Hypothalamus (tissue), 51 donors: ENCODE measurements at places on chromosomes 11 and 22.

DNA sequence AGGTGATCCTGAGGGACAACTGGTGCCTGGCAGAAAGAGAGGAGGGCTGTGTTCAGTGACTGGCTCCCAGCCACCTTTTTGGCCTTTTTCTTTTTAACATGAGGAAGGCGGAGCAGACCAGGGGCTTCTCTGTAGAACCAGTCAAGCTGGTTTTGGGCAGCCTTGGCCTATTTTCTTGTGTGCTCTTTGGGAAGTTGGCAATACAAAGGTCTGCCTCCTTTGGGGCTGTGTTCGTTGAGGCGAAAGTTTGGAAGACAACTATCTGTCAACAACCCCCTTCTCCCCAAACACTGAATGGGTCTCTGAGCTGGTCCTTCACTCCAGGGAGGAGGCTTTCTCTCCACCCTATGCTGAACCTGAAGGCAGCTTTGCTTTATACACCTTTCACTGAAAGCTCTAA lies 8.5 kb downstream of the MARK2 start:
- DNase-seq: no peak

- DNase-seq: no peak
These were observed 12.2 kb downstream of the CSF2RB start for GRCh38 chr22:36925388-36926290.

DNA sequence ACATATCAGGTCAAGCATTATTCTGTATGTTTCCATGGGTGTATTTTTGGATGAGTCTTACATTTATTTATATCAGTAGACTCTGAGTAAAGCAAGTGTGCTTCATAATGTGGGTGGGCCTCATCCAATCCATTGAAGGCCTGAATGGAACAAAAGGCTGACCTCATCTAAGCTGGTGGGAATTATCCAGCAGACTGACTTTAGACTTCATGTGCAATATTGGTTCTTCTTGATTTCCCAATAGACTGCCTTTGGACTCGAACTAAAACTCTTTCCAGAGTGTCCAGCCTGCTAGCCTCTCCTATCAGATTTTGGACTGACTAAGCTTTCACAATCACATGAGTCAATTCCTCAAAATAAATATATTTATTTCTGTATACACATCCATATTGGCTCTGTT lies 116.2 kb downstream of the KIF18A start:
- DNase-seq: no peak

DNA sequence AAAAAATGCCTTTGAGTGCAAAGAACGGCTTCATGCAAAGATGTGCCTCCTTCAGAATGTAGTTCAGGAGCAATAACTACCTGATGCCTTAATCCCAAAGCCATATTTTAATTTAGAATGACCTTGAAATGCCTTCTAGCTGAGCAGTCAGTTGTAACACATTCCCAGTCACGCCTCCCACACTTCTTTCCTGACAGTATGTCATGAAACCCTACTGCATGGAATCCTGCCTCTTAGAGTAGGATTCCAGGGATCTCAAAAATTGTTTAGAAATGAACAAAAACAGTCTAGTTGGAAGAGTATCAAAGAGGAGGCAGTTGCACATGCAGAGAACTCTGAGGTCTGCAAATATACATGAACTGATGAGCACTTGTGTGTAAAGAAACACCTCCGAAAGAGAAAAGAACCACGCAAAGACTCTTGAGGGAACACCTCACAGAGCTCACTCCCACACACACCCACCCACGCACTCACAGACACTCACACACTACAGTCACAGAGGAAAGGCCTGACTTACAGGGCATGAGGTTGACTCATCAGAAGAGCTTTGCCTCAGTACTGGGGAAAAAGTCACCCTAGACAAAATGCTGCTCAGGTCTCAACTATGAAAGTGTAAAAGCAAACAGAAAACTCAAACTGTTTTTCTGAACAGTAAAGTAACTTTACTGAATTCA lies 77.4 kb downstream of the GGTLC2 start:
- no peak for DNase-seq

DNA sequence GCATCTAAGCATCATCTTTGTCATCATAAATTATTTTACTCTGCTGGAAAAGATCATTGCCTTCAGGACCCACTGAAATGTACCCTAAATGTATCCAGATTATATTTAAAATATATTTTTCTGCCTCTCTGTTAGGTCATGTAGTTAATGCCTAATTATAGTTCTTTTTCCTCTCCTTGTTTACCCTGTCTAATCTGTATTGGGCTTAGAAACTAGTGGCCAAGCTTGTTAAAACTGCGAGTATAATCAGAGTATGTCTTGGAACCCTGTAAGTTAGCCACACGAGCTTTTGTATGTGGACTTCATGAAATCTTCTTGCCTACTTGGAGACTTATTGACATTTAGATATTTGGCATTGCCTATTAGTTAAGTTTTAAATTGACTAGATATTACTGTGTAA lies 55.6 kb downstream of the ARFGAP2 start:
- DNase-seq: no peak

GRCh38 chr11:1028291-1028540 lies 8.3 kb downstream of the MUC6 start:
- no peak for DNase-seq

DNA sequence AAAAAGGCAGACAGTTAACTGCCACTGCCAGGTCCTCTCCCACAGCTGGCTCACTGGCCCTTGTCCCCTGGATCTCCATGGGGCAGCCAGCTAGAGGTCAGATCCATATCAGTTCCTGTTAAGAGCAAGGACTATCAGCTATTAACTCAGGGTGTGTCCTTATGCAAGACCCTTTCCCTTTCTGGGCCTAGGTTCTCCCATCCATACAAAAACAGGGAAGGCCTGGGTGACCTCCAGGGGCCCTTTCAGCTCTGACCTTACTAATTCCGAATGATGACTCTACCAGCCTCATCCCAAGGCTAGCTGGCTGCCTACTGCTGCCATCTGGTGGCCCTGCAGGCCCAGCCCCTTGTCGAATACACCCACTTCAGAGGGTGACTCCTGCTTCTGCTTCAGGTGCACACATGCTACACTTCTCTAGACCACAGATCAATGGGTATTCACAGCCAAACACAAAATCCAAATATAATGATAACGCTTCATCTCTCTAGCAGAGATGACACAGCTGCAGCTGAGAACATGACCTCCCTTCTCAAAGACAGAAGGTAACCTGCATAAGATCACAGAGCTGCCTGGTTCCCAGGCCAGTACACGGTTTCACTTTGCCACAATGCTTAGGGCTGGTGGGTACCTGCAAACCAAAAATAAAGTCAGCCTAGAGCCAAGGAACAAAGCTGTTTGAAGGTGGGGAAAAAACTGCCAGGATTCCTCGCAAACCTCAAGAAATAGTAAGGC lies 34.1 kb downstream of the SERGEF start:
- DNase-seq: peak; percentile 45

DNA sequence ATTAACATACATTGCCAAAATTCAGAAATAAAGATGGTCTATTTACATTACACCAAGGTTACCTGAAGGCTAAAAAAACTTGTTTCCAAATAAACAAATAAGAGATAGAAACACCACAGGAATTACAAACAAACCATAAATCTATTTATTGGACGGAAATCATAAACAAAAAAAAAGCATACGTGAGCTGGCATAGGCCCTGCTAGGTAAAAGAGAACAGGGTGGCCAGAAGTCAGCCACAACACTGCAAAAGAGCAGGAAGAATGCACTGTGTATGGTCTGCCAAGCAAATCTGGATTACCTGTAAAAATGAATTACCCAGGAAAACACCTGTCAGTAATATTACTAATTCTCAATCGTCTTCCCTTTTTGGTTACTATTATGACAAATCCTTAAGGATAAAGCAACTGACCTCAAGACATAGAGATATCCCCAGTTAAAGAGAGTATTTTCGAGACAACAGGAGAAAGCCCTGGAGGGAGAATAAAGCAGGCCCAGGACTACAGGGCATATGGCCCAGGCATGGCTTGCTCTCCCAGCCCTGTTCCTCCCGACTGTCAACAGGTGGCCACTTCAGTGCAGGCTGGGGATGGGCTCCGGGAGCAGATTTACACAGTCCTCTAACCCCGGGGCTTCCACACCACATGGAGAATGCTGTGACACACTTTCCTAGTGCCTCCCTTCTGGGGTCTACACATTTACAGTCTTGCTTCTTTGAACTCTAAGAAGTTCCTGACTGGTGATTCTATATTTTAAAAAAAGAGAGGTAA lies 18.0 kb downstream of the PPP2R1B start:
- DNase-seq: no peak

DNA sequence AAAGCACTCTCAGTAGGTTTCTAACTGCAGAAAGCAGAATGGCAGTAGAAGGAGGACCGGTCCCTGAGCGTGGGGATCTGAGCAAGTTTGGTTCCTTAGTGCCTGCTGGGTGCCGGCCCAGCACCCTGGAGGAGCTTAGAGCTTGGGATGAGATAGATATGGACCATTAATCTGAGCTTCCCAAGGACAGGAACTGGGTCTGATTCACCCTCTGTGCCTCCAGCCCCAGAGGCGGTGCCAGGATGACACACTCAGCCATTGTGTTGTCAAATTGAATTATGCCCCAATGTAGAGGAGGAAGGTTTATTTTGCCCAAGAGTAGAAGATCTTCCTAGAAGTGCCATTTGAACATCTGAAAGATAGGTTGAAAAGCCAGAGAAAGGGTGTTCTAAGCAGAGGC lies 4.3 kb downstream of the ZC3H7B start:
- no peak for DNase-seq

DNA sequence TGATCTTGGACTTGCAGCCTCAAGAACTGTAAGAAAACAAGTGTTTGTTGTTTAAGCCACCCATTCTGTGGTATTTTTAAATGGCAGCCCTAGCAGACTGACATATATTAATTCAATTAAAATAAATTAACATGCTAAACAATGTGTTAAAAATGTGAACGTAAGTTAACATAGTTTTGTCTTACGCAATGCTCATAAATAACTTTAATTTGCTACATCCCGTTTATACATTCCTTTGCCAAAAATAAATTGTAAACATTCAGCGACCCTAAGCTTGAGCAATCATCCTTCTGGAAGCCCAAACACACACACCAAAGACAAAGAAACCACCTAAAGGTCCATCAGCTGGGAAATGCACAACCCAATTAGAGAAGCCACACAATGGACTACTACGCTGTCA lies 70.4 kb downstream of the CELSR1 start:
- no peak for DNase-seq

GRCh38 chr11:13761716-13762115 lies 93.2 kb downstream of the FAR1 start:
- DNase-seq: no peak

DNA sequence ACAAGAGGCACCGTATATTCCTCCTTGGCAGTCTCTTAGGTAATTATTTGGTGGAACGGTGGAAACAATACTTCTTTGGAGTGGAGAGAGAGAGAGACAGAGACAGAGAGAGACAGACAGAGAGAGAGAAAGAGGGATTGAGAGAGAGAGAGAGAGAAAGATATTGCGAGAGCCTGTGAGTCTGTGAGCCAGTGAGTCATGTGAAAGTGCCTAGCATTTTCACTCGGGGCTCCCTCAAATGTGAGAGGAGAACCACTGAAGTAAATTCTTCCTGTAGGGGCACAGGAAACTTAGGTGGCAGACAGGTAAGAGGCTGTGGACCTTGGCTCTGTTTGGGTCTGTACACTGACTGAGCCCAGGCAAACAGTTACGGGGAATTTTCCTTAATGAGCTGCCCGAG lies 31.6 kb upstream of the SNX19 start:
- DNase-seq: no peak

- no peak for DNase-seq
These were observed 552.9 kb downstream of the NTM start for GRCh38 chr11:131923309-131923708.

- DNase-seq: no peak
These were observed 65.9 kb downstream of the LIF start for GRCh38 chr22:30180616-30181015.

DNA sequence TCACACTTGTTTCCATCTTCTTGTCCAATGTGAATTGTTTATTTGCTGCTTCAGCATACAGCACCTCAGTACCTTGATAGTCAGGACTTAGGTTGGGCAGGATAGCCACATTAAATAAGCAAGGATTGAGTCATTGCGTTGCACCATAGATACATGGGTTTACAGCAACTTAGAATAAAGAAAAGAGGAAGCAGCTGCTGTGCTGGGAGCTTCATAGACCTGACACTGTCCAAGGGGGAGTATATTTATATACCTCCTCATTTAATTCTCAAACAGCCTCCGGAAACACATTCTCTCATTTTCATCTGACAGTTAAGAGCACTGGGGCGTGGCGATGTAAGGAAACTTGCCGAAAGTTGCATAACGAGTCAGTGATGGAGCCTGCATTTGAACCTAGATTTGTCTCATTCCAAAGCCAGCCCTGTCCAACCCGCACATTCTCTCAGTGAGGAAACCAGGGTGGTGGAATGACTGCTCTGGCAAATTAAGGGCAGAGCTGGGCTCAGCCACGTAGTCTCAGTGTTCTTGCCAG lies 42.2 kb downstream of the UBASH3B start:
- DNase-seq: no peak
